Cerebellum (tissue), 4 donors: ENCODE measurements at places on chromosomes 3 and 15. TPM values are rescaled to one million over a fixed set of nuclear protein-coding genes. Genes with fewer than 3 reads are reported as not detected.

DNA sequence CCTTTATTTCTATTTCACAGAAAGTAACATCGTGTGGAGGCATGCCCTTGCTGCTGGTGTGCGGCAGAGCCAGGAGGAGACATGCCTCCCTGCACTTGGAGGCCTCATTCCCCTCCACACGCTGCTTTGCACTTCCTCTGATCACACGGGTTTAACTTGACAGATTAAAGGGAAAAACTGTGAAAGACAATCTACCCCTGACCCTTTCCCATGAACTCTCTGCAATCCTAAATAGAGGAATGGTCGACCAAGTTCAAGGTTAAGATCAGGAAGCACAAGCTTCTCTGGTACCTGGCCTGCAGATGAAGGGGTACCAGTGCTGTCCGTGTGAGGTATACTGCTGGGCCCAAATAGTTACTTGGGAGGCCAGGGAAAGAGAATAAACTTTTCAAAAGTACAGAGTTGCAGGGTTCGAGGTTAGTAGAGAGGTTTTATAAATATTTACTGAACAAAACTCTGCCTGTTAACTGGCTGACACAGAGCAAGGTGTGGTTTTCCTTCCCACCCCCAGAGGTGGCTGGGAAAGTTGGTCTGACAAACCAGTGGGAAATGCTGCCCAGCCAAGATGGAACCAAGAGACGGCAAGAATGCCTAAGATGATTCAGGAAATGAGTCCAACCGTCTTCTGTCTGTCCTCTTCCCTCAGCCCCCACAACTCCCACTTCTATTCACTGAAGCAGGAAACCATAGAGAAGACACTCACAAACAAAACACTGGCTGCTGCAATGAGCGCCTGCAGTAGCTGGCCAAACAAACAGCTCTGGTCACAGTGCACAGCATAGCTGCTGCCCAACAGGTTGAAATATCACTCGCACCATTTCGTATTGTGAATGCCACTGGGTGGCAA is 79.6 kb downstream of the IGF2BP2 start:
- DNase-seq, result no peak

DNA sequence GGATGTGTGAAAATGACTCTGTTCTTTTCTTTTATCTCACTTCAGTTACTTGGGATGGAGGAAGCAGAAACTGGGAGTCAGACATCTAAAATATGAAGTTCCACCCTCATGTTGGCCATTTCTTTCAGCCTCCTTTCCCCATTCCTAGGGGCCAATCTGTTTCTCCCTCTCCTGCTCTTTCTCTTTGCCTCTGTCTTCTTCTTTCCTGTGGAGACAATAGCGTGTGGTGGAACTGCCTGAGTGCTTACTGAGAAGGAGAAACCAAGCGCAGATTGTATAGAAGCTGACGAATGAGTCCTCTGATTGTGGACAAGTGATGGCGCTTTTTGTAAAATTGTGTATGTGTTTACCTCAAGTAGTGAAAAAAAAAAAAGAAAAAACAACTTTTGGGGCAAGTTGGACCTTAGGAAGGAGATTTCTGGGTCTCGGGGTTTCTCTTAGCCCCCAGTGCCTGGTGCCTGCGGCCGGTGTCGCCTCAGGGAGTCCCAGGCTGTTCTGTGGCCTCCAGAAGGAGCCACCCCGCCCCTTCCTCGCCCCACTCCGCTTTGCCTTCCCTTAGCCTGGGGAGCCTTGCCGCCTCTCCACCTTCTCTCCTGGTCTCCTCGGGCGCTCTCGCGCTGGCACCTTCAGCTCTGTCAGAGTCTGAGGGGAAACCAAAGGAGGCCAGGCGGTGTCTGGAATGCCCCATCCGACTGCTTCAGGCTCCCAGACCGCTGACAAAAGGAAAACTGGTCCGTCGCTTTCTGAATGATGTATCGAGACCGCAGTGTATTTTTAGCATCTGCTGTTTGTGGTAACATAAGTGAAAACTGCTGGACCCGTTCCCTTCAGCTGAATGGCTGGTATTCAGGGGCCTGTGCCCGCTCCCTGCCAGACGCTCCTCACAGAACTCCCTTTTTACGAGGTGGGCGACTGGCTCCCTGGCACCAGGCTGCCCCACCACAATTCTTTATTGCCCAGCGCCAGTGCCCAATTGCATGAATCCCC is 30.1 kb downstream of the SCG5 start:
- no peak for DNase-seq

GRCh38 chr15:59437142-59437816 is 707 bp upstream of the FAM81A start:
- no peak for DNase-seq

DNA sequence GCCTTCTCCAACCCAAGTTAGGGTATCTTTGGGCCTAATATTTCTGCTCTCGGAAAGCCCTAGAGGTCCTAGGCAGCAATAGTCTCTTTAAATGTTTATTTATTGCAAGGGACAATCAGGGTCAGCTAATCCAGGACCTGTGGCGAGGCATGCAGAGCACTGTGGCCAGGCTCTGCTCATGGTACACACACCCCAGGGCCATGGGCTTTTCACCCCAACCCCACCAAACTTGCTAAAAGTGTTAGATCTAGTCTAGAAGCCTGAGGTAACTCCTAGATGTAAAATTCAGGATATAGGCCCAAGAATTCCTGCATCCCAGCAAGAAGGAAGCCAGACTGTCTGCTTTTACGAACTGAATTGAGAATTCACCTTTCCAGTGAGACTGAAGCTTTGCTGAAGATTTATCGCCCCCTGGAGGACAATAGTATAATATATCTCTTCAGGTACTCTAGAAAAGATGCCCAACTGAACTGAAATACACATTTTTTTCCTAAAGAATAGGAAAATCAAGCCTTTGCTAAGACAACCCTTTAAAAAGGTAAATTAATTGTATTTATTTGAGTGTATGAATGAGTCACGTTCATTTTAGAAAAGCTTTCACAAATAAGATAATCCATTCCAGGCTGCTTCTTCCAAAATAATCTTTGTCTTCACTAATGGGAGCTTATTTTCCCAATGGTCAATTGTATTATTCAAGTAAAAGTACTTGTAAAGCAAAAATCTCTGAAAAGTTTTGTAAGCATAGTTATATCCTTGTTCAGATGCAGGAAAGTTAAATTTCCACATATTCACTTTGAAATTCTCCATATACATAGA is 89.8 kb downstream of the LRRC3B start:
- peak; percentile 73 for DNase-seq

- DNase-seq, result no peak
Measured at GRCh38 chr3:108225221-108225620, 3.0 kb upstream of the IFT57 start.

DNA sequence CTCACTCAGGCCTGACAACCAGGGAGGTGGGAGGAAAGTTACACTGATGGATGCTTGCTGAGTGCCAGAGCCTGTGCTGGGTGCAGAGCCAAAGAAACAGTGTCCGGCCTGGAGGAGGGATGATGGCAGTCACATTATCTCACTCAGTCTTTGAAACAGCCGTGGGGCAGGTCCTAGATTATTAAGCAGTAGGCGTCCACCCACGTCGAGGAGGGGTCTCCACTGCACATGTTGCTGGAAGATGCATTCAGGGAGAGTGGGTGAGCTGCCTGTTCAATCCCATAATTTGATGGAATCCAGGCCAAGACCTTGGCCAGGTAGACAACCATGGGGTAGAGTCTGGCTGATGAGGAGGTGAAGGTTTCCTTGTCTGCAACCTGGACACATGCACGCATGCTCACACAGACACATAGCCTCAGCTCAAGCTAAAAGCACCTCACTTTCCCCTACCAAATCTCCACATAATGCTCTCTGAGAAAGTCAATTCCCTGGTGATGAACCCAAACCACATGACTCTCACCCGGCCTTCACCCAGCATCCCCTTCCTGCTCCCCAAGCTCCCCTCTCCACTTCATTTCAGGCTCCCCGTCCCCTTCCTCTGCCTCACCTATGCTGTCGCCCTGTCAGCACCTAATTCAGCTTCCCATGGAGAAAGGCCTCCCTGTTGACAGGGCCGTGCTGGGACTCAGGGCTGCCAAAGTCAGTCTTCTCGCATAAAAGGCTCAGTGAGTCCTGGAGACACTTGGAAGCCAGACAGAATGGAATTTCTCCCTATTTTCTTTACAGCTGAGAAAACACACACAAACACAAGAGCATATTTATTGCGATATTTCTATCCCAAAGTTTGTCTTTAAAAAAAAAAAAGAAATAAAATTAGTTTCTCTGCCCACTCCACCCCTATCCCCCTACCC is 29.8 kb downstream of the ACAN start:
- no peak for DNase-seq

DNA sequence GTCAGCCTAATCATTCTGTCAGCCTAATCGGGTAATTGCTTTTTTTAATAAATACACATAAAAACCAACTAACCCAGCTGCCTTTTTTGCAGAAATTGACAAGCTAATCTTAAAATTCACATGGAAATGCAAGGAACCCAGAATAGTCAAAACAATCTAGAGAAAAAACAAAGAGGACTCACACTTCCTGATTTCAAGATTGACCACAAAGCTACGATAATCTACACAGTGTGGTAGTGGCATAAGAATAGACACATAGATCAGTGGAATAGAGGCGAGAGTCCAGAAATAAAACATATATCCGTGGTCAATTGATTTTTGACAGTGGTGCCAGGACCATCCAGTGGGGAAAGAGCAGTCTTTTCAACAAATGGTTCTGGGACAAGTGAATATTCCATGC is 2.4 kb upstream of the C3orf20 start:
- DNase-seq, result no peak

- DNase-seq, result no peak
Measured at GRCh38 chr3:188323067-188323842, 169.3 kb downstream of the LPP start.

DNA sequence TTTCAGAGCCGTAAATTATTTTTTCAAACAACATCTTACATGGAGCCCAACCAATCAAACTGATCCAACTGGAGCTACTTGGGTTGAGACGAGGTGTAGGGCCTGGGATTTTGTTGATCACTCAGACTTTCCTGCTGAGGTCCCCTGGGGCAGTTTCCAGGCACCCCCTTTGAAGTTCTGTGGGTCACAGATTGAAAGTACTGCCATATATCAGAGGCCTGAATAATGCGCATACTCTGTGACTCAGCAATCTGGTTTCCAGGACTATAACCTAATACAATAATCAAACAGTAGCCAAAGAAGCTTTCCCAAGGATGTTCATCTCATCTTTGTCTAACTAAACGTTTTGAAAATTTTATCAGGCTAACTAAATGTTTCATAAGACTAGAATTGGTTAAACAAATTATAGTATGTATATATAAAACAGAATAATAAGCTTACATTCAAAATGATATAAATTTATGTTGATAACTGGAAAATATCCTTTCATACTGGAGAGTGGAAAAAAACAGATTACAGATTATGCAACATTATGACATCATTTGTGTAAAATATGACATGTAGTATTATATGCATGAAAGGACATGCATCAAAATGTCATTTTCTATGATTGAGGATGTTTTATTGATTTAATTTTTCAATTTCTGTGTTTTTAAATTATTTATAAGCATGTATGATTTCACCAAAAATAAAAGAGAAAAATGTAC is 617.1 kb downstream of the NTRK3 start:
- no peak for DNase-seq

DNA sequence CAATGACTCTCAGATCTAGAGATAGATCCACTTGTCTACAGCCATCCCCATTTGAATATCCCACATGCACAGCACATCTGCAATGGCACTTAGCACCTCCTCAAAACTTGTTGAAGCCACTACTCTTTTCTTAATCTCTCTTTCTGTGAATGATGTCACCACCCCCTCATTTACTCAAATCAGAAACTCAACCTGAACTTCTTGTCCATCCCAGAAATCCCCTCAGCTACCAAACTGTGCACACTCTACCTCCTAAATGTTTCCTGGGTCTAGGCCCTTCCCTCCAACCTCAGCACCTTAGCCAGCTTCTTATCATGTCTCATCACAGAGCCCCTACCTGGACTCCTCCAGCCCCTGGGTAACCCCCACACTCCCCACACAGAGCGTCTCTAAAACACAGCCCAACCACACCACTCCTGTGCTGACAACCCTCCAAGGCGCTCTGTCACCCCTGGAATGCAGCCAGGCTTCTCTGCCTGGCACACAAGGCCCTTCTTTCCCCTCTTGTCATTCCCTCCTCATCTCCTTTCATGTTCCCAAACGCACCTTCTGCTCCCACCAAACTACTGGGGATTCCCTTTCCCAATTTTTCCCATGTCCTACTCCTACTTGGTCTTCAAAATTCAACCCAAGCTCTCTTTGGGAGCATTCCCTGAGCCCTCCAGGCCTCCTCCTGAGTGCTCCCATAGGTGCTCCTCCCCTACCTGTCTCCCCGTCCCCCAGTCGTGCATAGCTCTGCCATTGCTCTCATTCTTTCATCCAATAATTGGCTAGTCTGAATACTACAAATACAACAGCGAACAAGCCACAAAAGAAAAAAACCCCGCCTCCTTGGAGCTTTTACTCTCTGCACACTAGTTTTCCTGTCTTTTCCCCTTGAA is 39.8 kb upstream of the ZBTB38 start:
- DNase-seq, result no peak

DNA sequence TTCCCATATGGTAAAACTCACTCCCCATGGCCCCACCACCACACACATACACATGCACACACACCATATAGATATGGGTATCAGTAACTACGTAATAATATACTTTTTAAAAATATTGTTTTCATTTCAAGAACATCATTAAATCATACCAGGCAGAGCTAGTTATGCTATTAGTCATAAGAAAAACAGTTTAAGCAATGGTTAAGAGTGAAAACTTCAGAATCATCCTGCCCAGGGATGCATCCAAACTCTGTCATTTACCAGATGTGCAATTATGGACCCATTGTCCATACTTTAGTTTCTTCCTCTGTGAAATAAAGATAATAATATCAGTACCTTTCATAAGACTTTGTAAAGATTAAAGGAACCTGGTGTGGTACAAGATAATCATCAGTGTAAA is 608.3 kb downstream of the RBMS3 start:
- DNase-seq, result no peak

GRCh38 chr3:132822266-132822665 is 100.1 kb upstream of the NPHP3 start:
- DNase-seq, result no peak

DNA sequence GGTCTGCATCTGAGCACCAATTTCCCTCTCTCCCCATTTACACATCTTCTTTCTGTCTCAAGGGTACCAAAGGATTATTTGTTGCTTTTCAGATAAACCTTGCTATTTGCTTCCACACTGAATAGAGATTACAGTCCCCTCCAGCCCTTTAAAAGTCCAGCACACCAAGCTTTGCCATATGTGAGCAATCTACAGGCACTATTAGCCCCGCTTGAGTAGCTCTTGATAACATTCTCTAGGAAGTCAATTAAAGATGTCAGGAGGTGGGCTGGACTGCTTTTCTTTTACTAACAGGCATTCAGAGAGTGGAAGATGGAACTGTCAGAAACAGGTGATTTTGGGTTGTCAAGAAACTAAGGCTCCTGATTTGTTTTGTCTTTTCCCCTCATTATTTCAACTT is 417.0 kb downstream of the ROBO2 start:
- DNase-seq, result peak; percentile 17

- no peak for DNase-seq
Measured at GRCh38 chr15:76309601-76310330, 1.5 kb downstream of the ETFA start.

- no peak for DNase-seq
Measured at GRCh38 chr3:48565591-48566400, 2.2 kb upstream of the UCN2 start.

ZBBX gene
- 8.9 TPM for total RNA-seq

MLF1 gene
- total RNA-seq, result 24.5 TPM

SLCO2A1 gene
- 4.4 TPM for total RNA-seq

ACSBG1 gene
- total RNA-seq, result 3.1 TPM

ZNF80 gene
- 0.09 TPM for total RNA-seq

NDN gene
- total RNA-seq, result 76.3 TPM

FGF12 gene
- total RNA-seq, result 39.9 TPM

CTXN2 gene
- total RNA-seq, result 1.00 TPM

SCAPER gene
- total RNA-seq, result 53.3 TPM

EXD1 gene
- 0.09 TPM for total RNA-seq

ALG1L2 gene
- 0.91 TPM for total RNA-seq

ISLR2 gene
- 104 TPM for total RNA-seq

SGO1 gene
- total RNA-seq, result 6.8 TPM

DUOXA2 gene
- not detected for total RNA-seq
